NK-92 treated with Interleukin-12 subunit alpha and Interleukin-12 subunit beta, amount 100 ng/mL, for 24 hours (cell line): ENCODE measurements at places on chromosomes 7 and 10.

DNA sequence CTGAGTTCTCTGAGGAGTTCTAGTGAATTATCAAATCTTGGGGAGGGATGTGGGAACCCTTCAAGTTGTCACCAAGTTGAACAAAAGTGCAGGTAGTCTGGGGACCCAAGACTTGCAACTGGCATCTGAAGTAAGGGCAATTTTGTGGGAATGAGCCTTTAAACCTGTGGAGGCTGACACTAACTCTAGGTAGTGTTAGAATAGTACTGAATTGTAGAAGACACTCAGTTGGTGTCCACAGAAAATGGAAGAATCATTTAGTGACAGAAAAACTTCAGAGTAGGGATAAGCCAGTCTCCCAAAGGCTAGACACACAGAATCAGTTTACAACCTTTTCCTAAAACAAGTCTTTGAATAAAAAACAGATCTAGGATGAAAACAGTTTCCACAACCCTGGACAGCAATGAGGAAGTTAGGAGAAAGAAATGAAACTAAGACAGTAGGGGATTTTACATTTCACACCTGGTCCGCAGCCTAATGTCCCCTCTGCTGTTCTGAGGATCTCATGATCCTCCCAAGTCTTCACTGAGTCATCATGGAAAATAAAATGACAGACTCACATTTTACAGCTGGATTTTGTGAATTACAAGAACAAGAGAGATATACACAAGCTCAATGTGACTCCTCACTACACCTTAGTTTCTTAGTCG lies 23.0 kb upstream of the ING3 start:
- DNase-seq = no peak

GRCh38 chr10:29576681-29577080 lies 58.1 kb downstream of the SVIL start:
- DNase-seq = no peak

GRCh38 chr10:12027539-12027938 lies 15.1 kb downstream of the UPF2 start:
- no peak for DNase-seq

GRCh38 chr7:67711706-67712105 lies 715.1 kb downstream of the TYW1 start:
- DNase-seq = no peak

DNA sequence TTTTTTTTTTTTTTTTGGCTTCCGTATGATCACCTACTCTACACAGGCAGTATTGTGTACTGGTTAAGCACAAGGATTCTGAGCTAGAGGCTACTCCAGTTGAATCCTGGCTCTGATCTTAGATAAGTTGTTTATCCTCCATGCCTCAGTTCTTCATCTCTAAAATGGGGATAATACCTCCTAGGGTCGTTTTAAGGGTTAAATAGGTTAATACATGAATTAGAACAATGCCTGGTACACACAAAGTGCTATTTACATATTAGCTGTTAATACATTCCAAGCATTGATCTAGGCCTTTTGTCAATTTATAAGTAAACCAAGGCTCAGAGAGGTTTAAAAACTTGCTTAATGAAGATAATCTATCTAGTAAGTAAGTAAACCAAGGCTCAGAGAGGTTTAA lies 59.0 kb downstream of the ST7 start:
- no peak for DNase-seq

DNA sequence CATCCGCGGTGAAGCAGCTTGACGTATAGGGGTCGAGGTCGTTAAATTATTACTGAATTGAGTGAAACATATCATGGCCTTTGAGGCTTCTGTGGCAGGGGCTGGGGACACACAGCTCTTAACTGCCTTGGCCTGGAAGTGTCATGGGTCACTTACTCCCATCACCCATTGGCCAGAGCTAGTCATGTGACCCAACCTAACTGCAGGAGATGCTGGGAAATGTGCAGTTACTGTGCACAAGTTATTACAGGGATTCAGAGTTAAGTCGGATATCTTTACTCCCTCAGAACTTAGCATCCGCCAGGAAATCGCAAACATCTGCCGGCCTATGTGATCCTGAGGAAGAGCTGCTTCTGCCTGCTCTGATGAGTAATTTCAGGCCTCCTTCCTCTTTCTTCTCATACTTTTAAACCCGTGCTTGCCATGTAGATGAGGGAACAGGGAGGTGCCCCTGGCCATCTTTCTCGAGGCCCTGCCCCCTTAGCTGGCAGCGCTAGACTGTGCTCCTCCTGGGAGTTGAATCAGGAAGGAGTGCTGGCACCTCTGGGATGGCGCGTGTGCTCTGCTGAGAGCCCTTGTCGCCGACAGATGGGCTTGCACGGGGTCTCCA lies 203.6 kb downstream of the TCF7L2 start:
- no peak for DNase-seq

DNA sequence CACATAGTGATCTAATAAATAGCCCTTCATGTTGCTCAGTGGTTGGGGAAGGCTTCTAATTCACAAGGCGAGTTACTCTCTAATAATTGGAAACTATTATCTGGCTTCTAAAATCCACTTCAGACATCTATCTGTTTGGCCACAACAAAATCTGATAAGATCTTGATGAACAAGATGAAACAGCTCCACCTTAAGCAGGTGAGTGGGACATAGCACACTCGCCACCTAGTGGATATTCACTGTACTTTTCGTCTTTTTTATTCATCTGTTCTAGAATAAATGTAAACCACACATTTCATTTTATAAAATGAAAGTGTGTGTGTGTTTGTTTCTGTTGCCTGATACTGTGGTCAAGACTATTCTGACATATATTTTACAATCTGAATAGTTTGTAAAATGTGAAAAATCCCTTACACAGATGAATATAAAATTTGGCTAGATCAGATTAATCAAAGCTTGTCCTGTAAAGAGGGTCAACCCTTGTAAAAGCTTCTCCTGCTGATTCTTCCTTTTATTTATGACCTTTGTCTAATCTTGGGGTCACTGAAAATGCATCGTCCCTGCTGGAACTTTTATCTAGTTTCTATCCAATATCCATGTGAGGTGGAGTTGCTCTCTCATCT lies 26.5 kb upstream of the CNTNAP2 start:
- no peak for DNase-seq

- no peak for DNase-seq
Measured at GRCh38 chr10:17756557-17757217, 4.7 kb downstream of the TMEM236 start.

DNA sequence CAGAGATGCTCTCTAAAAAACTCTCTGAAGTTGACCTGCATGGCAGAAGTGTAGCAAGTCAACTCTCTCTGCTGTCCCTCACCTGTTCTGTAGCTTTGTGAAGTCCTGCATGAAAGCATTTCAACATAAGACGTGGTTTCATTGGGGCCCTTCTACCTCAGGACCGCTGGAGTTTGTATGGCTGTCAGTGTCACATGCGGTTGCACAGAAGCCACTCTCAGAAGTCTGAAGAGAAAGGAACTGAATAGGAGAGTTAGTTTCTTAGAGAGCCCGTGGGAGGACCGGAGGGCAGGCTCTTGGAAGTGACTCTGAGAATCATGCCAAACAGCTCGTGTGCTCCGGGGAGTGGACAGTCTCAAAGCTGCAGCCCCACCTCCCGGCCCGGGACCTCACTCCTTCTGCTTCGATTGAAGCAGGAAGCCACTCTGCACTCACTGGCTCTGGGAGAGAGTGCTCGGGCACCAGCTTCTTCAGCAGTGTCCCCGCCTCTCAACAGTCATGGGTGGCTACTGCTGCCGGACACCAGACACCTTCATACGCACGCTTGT lies 486.7 kb downstream of the SDK1 start:
- DNase-seq = no peak

DNA sequence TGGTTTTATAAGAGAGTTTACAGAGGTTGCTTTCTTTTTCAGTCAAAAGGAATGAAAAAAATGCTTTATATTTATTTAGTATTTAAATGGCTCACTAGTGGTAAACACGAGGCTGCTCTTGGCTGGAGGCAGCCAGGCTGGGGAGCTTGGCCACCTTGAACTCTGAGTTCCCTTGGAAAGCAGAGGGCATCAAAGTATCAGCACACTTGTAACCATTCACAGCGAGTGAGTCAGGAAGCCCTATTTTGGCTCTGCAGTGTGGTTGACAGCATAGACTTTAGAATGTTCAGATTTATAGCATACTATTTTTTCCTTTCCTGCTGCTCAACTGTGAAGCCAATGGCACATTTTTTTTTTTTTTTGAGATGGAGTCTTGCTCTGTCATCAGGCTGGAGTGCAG lies 51.6 kb downstream of the CYCS start:
- no peak for DNase-seq

DNA sequence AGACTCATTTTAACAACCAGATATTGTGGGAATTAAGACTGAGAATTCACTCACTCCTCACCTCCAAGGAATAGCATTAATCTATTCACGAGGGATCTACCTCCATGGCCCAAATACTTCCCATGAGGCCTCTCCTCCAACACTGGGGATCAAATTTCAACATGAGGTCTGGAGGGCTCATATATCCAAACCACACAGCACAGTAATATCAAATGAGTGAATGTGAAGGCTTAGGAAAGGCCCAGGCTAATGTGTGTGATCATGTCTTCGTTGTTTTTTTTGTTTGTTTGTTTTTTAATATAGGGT lies 46.5 kb downstream of the HIBADH start:
- no peak for DNase-seq

GRCh38 chr7:150383710-150384397 lies 4.7 kb downstream of the ZNF775 start:
- no peak for DNase-seq

DNA sequence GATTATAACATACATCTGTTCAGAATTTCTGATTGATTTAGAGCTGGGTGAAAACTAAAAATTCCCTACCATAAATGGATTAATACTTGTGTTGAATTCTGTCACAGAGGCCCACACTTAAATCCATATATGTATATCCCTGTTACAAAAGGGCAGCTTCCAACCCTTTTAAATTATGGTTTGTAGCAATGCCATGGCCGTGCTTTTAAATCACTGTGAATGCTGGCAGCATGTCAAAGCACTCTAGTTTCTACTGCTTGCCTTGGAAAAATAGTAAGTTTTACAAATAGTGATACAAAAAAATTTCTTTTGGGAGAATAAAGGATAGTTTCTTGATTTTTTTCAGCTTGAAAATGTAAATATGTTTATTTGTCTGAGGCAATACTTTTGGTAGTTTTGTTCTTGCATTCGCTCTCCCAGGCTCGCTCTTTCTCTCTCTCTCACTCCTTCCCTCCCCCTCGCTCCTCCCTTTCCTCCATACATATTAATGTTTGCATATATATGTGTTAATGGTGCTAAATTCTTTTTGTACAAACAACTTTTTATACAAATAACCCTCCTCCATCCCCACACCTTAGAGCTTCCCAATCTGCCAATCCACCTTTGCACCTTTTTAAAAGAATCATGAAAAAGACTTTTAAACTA lies 29.8 kb downstream of the TES start:
- DNase-seq = no peak

GRCh38 chr10:3260066-3260834 lies 87.7 kb upstream of the PITRM1 start:
- DNase-seq = no peak

GRCh38 chr7:95545673-95546072 lies 50.6 kb downstream of the PDK4 start:
- no peak for DNase-seq

DNA sequence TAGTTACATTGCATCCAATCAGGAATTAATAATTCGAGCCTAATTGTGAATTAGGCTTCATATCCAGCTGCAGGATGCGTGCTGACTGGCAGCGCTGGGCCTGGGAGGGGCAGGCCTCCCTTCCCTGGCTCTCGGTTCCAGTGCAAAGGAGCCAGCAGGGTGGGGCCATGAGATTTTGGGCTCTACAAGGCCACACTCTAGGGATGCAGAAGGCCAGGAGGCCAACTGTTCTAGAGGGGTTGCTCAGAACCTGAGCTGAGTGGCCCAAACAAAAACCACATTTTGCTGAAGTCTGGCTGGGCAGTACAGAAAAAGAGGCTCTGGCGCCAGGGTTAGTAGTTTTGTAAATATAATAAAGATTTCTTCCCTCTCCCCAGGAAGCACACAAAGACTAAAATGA lies 72.3 kb downstream of the CLEC2L start:
- DNase-seq = no peak

DNA sequence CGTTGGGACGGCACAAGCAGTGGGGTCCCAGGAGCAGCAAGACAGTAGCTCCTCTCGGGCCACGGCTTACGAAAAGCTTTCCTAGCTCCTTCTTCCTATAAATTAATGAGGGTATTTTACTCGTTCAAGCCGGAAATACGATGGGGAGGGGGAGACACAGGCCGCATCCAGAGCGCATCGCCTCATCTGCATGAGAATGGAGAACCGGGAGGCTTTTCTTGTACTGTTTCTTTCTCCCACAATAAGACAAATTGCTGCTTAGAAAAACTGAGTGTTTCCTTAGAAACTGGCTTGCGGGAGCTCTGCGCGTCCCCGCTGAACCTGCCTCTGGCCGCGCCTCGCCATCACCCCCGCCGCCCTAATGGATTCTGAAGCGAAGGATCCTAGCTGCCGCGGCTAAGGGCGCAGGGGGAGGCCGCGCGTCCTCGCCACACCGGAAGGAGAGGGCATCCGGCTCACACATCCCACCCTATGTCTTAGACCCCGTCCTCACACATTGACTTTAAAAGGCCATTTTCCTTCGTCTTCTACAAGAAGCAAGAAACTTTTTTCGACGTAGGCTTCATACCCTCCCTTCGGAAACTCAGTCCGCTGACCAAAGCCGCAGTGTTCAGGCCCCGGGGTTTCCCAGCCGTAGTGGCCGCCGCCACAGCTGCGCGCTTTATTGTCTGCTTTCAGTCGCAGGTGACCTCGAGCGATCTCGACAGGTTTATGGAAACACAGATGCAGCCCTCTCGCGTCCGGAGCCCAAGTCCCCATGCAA lies 8.8 kb downstream of the NXPH1 start:
- DNase-seq = no peak

DNA sequence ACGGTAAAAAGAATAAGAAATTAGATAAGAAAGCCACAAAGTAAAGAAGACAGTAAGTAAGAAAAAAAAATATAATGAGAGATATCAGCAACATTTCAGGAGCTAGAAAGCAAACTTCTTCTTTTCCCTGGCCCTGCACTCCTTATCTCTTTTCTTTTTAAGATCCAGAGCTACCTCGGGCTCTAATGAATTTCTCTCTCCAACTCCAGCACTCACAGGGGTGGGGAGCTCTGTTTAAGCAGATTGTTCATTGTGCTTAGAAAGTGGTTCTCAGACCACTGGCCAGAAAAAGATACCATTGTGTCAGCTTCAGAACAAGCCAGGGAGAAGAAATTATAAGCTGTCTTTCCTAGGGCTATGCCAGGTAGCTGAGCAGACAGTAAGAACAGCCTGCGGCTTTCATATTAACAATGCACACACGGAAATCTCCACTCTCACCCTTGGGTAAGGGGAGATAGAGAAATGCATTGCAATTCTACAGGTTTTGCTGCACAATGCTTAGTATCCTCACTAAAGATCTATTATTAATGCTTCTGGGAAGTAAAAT lies 19.3 kb downstream of the OR2F1 start:
- no peak for DNase-seq

DNA sequence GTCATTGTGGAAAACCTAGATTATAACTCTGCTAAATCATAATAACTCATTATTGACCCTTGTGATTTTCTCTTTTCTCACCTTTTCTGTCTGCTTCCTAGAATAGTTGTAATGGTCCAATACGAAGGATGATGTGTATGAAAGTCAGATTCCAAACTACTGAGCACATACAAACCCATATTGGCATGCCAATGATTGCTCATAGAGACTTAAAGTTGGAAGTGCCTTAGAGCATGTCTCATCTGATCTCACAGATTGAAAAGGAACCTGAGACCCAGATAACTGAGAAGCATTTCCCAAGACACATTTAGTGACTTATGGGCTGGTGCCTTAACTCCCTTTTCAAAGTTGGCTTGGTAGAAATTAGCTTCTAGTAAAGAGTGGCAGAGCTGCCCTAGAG lies 594.3 kb downstream of the REEP3 start:
- no peak for DNase-seq
